ENCODE measurements at places on chromosomes 3 and 15.

DNA sequence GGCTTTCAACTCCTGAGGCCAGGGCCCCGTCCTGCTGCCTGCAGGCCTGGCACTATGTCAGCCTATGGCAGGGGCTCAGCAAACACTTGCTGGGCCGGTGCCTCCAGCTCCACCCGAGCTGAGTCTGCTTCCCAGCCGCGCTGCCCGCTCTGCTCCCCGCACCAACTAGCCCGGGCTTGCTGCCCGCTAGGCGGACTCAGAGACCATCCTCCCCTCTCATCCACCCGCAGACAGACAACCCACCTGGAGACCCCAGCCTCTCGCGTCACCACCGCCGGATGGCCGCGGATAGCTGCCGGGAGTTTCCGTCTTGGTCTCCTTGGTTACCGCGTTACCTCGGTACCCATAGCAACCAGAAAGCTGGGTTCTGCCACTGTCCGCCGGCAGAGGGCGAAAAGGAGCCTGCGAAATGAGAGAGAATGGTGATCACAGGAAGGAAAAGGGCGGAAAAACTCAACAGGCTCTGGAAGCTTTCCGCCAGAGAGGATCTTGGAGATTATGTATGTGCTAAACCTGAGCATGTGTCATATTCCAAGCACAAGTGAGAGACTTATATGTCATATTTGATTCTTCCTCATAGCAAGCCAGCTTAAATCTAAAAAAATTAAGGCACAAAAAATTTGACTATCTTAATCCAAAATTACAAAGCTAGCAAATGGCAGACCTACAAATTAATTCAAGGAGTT, at the start of gene ZBBX:
TSS of gene ZBBX (minus strand) at position 294 of the 686 bp plus-strand sequence. CDS start 7,396 bp downstream, outside the sequence.
- DNase-seq: no peak

GRCh38 chr3:71997066-71997653, 212.2 kb upstream of the PROK2 start:
- no peak for DNase-seq

GRCh38 chr3:72434296-72434695, 413.9 kb downstream of the SHQ1 start:
- no peak for DNase-seq

GRCh38 chr15:53841651-53842050, 82.2 kb upstream of the WDR72 start:
- DNase-seq: no peak

GRCh38 chr3:41259449-41260062, 60.3 kb downstream of the CTNNB1 start:
- DNase-seq: no peak

- no peak for DNase-seq
Measured at GRCh38 chr3:130088061-130088460, 6.4 kb downstream of the ALG1L2 start.

DNA sequence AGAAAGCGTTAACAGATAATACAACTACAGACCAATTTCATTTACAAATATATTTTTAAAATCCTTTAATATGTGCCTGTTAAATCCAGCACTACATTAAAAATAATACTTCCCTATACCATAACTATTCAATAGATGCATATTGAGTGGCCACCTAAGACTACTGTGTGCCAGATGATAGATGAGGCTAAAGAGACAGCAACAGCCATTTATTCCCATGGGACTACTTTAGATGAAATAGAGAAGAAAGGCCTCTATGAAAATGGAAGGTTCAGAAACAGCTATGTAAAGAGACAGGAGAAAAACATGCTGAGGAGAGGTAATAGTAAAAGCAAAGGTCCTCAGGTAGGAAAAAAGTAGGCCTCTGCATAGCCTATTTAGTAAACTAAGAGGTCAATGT, 358.1 kb downstream of the ULK4 start:
- no peak for DNase-seq

DNA sequence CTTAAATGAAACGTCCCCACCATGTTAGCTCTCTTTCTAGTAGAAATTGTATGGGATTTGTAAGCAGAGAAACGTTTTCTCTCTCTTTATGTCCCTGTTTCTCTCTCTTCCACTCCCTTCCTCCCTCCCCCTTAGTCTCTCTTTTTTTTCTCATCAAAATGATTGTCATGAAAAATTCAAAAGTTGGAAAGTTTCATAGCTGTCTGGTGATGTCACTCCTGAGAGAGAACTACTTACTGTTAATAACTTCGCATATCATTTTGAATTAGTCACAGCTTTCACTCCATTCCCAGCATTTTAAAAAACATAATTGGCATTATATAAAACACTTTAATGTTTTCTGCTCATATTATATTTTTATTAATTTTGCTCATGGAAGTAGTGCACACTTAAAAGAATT, 331.1 kb downstream of the C3orf38 start:
- DNase-seq: no peak

GRCh38 chr15:93105485-93105884, 16.5 kb upstream of the RGMA start:
- DNase-seq: no peak

DNA sequence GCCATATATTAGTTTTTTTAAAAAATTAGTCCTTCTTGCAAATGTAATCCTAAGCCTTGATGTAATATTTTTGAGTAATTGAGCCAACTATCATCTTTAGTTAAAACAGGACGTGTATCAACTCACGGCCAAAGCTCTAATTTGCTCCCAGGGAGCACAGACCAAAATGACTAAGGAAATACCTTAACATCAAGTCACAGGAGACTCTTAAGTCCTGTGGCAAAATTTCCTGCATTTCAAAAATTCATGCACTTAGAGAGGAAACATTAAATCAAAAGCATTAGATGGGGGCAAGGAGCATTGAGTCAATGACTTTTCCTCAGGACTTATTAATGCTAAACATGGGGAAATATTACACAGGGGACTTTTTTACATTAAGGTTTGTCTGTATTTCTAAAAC, 276.0 kb downstream of the MFSD1 start:
- DNase-seq: no peak

- DNase-seq: no peak
Measured at GRCh38 chr15:65979837-65980236, 110.5 kb downstream of the RAB11A start.

DNA sequence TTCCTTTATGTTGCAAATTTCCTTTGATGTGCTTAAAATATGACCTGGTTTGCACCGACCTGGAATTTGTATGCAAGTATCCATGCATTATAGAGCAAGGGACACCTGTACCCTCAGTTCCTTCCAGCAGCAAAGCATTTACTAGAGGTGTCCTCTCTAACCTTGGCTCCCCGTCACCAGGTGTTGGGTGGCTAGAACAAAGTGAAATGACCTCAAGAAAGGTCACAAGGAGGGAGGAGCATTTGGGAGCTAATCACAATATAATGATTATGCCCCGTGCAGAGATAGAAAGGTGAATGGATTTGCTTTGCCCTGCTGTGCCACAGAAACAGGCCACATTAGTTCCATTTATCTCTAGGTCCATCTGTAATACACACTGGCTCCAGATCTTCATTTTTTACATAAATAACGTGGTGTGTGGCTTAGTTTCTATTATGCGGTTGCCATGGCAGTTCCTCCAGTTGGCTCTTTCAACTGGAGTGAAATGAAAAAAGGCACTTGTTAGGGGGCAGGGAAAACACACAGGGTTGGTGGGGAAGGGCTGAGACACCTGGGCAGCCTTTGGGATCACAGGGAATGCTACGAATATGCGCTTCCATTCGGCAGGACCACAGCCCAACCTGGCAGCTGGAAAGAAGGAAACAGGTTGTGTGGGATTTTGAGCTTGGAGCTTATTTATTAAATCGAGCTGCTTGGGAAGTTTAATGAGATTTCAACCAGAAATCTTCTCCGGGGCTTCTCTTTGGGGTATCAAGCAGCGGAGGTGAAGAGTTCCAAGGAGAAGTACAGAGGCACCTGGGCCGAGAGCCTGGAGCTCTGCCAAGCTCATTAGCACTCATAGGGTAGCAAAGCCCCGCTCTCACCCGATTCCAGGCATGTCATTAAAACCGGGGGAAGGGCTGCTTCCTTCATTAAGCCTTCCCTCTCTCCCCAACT, 233.5 kb upstream of the ST8SIA2 start:
- DNase-seq: no peak

DNA sequence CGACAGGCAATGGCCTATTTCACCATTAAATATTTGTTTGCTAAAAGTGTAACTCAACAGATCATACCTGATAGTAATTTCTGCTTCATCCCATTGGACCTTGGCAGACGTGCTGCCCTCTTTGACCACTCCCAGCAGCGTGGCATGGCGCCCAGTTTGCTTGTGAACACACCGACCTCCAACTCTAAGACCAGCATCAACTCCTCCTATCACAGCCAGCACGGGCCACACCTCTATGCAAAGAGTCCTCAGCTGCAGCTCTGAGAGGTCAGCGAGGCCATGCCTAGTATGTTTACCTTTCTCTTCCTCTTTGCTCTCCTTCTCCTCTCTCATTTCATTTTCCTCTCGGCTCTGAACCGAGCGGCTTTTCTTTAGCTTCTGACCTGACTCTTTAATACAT, 80.6 kb downstream of the FBXL22 start:
- no peak for DNase-seq

DNA sequence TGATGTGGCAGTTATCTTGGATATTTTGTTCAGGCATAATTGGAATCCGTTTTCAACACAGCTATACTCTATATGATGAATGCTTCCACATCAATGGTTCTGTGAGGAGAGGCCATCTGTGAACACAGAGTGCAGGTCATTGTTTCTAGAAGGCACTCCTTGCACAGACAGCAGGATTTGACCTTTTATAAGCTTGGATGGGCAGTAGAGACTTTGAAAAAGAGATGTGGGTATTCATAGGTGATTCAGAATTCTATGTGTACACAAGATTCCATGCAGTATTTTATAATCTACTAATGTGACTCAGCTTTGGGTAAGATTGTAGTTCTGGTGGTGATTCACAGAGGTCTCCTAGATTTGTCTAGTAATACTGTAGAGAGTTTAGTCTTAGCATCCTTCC, 12.5 kb downstream of the ARPP21 start:
- no peak for DNase-seq

DNA sequence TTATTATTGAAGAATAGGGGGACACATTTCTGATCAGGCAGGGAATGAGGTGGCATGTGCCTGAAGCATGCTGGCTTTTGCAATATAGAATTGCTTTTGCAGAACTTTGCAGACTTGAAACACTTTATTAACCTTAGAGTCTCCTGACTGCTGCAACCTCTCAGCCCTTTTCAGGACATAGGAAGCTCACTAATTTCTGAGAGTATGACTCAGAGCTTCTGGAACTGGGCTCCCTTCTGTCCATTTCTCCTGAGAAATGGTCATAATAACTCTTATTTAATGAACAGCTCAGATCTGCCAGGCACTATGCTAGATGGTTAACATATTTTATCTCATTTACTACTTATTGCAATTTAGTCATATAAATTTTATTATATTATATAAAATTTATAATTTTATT, 38.6 kb upstream of the DGKG start:
- no peak for DNase-seq

DNA sequence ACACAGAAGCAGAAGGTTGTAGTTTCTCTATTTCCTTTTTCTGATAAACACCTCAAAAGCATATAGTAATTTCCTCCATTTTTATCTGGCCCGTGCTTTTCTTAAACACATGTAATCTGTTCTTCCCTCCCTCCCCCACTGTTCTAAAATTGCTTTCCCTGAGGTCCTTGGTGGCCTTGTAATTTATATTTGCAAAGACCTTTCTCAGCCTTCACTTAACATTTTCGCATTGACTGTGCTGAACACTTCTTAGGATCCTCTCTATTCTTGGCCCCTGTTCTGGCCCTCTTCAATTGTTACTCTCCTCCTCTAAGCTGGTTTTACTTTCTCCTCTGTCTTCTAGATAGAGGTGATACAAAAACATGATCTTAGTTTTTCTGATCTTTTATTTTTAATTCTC, 28.3 kb downstream of the GAP43 start:
- no peak for DNase-seq

DNA sequence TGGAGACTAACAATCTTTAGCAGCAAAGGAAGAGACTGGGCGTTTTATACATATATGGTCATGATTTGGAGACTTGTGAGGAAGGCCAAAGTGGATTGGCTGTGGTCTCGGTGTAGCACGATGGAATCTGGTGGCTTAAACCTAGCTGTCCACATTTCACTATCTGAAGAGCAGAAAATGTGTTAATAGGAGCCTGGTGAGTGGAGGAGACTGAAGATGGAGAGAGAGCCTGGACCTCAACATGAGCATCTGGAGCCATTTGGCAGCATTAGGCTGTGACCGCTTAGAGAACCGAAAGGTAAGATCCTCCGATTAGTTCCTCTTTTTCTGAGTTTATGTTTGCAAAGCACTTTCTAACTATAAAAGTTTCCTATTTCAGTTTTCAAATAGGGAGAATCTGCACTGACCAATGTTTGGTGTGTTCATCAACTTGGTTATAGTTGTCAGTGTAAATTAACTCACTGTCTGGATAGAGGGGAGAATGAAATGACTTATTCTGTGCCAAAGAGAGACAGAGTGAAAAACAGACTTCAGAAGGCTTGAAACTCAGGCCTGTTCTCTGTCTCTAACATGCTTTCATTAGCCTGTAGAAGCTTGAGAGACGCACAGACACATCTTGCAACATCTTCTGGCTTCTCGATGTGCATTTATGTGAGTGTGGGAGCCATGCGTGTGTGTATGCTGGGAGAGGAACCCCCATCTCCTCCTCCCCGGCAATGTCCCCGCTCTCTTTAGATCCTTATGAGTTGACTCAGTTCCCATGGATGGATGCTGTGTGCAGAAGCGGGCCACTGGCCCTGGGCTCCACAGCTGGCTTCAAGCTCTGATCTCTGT, 244.7 kb upstream of the TBL1XR1 start:
- DNase-seq: no peak

DNA sequence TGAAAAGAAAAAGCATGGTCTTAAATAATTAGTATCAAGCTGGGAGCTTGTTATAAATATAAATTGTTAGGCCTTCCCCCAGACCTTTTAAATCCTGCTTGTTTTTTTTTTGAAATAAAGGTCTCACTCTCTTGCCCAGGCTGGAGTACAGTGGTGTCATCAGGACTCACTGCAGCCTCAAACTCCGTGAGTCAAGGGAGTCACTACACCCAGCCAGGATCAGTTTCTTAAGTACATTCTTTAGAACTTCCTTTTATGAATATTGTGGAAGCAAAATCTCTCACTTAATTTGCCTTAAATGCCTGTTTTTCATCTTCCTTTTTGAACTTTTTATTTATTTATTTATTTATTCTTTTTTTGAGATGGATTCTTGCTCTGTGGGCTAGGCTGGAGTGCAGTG, 20.8 kb upstream of the DENND4A start:
- DNase-seq: no peak

- no peak for DNase-seq
Measured at GRCh38 chr3:121896823-121897222, 2.6 kb downstream of the SLC15A2 start.

- DNase-seq: no peak
Measured at GRCh38 chr3:100653604-100654294, 44.3 kb downstream of the ADGRG7 start.

Data from cortex of kidney (tissue), 1 donor.